ENCODE measurements at places on chromosomes 2 and 18.

- DNase-seq, result peak; percentile 55
Observed at GRCh38 chr2:227191367-227191766, 26.9 kb downstream of the COL4A3 start.

- peak; percentile 53 for DNase-seq
Observed at GRCh38 chr2:177572236-177572671, 179.7 kb downstream of the AGPS start.

DNA sequence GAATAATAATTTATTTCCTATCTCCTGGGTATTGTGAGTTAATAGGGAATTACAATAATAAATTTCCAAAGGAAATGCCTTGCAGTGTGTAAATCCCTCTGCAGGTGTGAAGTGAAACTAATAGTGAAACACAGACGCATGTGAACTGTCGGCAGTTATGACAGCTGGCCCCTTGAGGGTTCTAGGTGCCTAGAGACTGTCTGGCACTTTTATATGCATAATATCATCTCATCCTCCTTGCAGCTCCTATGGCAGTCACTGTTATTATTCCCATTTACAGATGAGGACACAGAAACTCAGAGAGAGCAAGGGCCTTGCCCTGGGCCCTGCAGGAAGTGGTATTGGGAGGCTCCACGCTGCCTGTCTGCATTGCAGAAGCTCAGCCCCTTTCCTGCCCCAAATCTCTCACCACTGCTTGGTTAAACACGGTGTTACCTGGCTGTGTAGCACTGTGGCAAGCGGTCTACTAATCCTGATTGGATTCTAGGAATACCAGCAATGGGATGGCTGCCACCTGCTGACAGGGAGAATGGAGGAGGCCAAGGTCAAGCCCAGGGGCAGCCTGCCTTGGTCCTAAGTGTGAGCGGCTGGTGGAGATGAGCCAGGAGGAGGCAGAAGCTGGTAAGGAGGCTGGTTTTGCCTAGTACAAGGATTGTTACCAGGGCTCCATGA is 32.8 kb upstream of the ACKR3 start:
- DNase-seq, result no peak

GRCh38 chr2:11746807-11747459 is 501 bp downstream of the LPIN1 start:
- DNase-seq, result no peak

- DNase-seq, result no peak
Observed at GRCh38 chr2:104975851-104976250, 62.0 kb upstream of the MRPS9 start.

GRCh38 chr2:234357666-234358065 is 139.2 kb downstream of the ARL4C start:
- DNase-seq, result no peak

DNA sequence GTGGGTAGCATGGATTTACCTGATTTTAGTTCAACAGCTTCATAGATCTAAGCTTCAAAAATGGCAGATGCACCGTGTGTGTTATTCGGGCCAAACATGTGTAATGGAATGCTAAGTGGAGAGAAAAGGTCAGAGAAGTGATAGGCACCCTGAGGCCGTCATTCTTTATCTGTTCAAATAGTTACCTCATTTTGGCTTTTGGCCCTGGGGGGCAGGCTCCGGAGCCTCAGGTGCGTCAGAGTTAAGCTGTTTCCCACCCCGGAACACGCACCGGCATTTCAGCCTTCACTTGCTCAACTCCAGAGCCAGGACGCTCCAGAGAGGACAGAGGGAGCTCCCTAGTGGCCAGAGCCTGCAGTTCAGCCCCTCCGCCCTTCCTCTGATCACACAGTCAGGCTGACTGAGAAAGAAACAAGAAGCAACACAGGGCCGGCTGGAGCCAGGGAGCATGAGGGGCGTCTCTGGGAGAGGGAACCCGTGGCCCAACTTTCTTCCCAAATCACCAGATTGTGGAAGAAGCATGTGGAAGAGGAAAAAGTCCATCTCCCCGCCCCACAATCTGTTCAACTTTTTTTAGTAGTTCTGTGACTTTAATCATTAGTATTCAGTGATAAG is 135.2 kb upstream of the EPC2 start:
- peak; percentile 74 for DNase-seq

DNA sequence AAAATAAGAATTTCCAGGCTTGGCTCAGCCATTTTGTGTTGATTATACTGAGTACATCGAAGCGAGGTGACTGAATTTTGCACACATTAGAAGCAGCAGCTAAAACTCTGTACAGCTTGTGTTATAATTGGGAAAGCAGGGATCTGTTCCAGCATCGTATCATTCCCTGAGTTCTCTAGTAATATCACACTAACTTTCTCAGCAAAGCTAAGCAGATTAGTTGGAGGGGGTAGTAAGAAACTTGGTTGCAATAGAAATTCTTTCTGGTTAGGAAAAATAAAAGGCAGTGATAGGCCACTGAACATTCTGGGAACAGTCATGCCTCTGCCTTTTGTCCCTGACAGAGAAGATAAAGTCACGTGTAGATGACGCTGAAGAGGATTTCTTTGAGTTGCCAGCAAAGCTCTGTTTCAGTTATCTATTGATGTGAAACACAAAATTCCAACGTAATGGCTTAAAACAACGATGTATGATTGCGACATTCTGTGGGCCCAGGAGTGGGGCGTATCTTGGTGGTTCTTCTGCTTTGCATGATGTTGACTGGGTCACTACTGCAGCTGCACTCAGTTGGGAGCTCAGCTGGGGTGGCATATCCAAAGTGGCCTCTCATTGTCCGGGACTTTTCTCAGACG is 202.1 kb upstream of the MEX3C start:
- DNase-seq, result no peak

- DNase-seq, result no peak
Observed at GRCh38 chr2:77864426-77864825, 342.2 kb upstream of the LRRTM4 start.

DNA sequence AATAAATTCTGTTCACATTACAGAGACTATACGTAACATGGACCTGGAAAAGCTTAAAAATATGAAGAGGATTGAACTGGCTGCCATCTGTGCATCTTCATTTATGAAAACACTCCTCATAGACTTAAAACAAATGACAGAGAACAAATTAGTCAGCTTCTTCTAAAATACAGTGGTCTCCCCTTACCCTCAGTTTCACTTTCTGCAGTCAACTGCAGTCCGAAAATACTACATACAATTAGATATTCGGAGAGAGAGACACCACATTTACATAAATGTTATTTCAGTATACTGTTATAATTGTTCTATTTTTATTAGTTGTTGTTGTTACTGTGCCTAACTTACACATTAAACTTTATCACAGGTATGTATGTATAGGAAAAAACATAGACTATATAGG is 6.5 kb downstream of the RNF103 start:
- DNase-seq, result no peak

- DNase-seq, result no peak
Observed at GRCh38 chr2:201901786-201902185, 95.4 kb downstream of the CDK15 start.

- DNase-seq, result no peak
Observed at GRCh38 chr2:166284359-166284758, 91.4 kb downstream of the SCN9A start.

DNA sequence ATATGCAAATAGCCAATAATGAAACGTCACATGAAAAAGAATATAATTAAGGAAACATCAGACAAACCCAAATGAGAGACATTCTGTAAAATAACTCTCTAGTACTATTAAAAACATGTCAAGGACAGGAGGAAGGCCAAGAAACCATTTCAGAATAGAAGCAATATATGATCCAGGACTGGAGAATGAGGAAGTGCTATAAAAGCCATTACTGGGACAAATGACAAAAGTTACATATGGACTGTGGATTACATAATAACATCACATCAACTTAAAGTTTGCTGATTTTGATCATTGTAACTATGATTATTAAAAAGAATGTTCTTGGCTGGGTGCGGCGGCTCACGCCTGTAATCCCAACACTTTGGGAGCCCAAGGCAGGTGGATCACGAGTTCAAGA is 81.3 kb downstream of the CRACDL start:
- no peak for DNase-seq

GRCh38 chr18:63062246-63062645 is 257.3 kb downstream of the BCL2 start:
- no peak for DNase-seq

DNA sequence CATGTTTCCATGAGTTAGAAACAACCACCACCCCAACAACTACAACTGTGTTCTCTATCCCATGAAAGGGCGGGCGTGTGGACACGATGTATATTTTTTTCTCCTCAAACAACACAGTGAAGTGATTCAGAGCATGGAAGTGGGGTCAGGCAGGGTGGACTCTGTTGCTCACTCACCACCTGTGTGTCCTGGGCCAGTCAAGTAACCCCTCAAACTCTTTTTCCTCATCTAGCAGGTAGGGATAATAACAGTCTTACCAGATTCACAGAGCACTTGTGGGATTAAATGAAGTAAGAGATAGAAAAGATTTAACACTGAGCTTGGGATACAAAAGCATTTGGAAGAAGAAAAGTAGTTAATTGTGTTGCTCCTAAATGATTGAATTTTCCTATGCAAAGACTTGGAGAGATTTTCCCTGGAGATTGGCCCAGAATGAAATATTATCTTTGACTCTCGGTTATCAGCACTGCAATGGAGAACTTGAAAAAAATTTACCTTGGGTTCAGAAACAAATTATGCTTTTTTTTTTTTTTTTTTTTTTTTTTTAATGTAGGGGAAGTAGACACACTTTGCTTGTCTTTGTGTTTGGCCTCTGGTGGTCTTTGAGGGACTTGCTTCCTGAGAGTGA is 161.9 kb upstream of the EPAS1 start:
- DNase-seq, result no peak

GRCh38 chr18:76018210-76018609 is 476.8 kb downstream of the ZNF516 start:
- no peak for DNase-seq

GRCh38 chr2:142944264-142944663 is 66.8 kb downstream of the KYNU start:
- DNase-seq, result peak; percentile 14

DNA sequence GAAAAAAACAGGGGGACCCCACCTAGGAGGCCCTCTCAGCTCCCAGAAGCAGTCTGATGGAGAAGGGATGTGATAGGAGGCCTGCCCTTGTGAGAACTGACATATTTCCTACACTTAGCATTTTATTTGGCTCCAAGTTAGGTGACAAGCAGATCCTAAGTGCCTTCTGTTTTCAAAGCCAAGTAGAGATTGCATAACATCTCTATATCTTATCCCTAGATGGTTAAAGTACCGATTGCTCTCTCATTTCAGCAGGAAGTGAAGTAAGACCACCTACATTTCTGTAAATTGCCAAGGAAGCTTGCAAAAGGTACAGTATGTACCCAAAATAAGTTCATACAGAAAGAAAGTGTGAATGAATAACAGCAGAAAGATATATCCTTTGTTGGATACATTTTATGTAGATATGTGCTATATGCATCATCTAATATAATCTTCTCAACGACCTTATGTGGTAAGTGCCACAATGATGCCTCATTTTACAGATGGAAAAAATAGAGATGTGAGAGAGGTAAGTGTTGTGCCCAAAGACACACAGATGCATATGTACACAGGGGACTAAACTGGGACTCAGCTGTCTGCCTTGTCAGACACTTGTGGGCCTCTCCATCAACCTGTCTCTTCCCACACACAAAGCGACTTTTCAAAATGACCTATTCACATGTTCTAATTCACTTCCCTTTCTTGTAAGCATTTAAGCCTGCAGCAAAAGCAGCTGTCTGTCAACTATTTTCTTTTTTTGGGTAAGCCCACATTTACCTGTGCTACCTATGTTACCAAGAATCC is 38.9 kb downstream of the DHRS9 start:
- DNase-seq, result no peak

- peak; percentile 77 for DNase-seq
Observed at GRCh38 chr18:69161383-69162028, 239.2 kb upstream of the DOK6 start.

DNA sequence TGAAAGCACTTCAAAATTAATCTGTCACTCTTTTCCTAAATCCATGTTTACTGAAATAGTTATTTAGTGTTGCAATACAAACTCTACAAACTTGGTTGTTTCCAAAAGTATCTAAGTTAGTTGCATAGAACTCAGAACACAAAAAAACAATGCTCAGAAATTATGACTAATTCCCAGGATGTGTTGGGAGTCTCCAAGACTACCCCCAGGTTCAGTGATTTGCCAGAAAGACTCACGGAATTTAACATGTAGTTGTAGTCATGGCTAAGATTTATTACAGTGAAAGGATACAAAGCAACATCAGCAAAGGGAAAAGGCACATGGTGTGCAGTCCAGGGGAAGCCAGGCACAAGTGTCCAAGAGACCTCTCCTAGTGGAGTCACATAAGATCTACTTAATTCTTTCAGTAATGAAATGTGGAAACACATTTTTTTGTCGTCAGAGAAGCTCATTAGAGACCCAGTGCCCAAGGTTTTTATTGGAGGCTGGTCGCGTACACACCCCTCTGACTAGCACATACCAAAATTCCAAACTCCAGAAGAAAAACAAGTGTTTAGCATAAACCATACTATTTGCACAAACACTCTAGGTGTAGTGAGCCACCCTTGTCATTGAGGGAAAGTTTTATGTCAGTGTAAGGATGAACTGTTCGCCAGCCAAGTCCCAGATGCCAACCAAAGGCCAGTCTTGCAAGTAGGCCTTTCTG is 43.3 kb upstream of the CYP20A1 start:
- DNase-seq, result peak; percentile 3

DNA sequence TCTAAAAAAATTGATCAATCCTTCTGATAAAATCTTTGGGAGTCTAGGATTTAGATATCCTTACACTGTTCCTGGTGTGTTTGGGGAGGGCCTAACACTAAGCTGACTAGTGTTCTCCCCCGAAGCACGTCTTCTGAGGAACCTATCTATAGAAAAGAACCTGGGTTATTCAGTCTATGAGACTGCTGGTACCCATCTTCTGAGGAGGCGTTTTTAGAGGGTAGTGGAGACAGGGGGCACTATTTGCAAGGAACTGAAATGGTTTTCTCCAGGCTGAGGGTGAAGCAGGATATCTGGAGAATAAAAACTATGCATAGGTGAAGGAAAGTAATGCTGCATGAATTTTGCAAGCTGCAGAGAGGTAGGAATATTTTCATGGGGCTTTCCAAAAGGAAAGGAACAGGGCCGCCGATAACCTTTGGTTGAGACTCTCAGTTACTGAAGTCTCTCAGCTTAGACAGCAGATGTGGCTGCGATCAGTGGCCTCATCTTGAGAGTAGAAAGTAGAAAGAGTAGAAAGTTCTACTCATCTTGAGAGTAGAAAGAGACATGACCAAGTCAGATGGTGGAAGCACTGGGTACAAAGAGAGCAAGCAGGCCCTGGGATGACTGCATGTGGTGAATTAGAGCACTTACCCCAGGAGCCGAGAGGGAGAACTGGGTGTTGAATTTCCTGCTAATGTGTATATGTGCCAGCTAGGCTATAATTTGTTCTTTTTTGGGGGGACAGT is 31.8 kb upstream of the KCNE4 start:
- DNase-seq, result no peak

GRCh38 chr2:205872716-205873115 is 190.4 kb downstream of the NRP2 start:
- DNase-seq, result no peak

Measured in fibroblast of upper back skin (primary cell).